ENCODE measurements at places on chromosomes 6 and 20.
A peak's percentile ranks its signal among the peaks of the same experiment; 100 is the strongest.

GRCh38 chr20:57323034-57323433 is 6.6 kb upstream of the SPO11 start:
- DNase-seq, result no peak

DNA sequence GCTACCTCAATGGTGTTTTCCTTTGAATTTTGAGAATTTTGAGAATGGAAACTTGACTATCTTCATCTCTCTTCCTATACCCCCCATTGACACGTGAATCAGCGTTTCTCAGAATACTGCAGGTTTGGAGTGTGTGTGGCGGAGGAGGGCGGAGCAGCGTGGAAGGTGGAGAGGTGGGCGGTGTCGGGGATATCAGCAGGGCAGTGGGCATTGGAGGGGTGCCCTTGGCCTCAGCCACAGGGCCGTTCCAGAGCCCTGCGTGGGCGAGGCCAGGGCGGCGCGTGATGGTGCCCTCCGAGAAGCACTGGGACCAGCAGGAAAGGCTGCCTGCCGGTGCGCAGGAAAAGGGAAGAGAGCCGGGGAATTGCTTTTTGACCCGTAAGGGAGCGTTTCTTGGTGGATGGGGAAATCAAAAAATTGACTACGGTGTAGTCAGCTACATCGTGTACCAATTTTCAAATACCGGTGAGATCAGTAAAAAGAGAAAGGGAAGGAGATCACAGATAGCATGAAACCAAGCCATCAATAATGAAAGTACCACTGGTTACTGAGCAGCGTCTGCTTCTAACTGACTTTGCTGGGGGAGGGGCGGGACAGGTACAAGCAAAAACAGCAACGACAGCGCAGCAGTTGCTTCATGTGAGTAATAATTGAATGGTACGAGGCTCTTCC is 82.7 kb upstream of the DUSP22 start:
- DNase-seq, result peak; percentile 79

GRCh38 chr20:43576108-43576507 is 14.6 kb upstream of the IFT52 start:
- DNase-seq, result no peak

DNA sequence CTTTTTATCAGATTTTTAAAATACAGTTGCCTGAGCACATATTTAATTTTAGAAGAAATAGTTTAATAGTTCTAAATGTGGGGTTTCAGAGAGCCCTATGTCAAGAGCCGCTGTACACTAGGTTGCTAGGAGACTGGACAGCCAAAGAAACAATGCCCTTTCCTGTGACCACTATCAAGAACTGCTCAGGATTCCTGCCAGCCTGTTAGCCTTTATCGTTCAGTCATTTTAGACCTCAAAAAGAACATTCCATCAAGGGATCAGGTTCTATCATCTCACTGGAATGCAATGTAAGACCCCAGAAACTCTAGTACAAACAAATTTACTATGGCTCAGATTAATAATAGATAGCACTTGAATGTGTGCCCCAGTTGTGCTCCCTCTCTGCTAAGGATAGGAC is 181.2 kb upstream of the CCN2 start:
- no peak for DNase-seq

DNA sequence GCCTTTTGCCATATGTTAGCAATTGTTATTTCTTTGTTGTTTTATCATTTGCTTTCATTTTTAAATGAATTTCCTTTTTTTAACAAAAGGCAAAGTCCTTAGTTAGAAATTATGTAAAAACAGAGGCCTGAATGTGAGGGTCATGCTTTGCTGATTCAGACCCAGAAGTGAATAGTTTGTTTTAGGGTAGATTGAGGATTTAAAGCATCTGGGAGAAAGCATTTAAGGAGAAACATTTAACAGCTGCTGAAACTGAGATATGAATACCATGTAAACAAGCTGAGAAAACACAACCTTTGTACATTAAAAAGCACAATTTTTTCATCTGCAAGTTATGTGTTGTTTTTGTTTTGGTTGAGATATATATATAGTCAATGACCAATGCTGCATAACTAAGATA is 8.0 kb downstream of the HTR1B start:
- DNase-seq, result no peak

DNA sequence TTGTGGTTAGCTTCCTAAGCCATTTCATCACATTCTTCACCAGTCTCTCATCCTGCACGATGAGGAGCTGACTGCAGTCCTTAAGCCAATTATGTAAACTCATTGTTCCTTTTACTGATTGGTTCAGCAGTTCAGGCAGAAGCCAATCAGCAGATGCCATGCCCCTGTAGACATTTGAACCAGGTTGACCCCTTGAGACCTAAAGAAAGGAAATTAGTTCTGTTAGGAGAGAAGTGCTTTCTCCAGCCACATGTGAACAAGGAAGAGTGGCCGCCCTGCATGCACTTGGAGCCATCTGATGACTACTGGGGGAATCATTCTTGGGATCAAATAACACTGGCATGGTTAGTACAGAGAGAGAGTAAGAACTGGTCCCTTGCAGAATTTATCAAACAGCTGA is 535.2 kb upstream of the ID4 start:
- no peak for DNase-seq

- DNase-seq, result no peak
Observed at GRCh38 chr6:64988148-64988547, 718.9 kb downstream of the EYS start.

GRCh38 chr20:10109641-10110040 is 74.9 kb downstream of the ANKEF1 start:
- DNase-seq, result no peak

GRCh38 chr6:46530896-46531295 is 39.6 kb upstream of the RCAN2 start:
- no peak for DNase-seq

- DNase-seq, result no peak
Observed at GRCh38 chr20:23214903-23215302, 128.8 kb upstream of the CD93 start.

GRCh38 chr20:2537101-2537500 is 728 bp downstream of the TMC2 start:
- no peak for DNase-seq

Measured in MM.1S (cell line).